Right kidney (tissue), 9 donors: ENCODE measurements at places on chromosomes 7 and 10.

DNA sequence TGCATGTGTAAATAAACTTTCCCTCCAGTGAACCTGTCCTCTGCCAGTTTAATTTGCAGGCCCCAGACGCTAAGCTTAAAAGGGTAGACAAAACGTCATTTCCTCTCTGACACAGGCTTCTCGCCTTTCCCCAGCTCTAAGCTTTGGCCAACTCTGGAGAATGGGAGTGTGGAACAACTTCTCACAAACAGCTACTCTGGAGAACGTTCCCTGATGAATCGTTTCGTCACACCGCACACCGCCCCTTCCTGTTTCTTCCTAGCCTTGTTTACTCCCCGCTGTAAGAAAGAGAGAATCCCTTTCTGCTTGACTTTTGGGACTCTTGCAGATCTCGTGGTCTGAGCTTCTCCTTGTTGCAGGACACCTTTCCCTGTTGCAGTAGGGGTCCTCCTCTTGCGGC lies 564.2 kb downstream of the TCERG1L start:
- DNase-seq = no peak

DNA sequence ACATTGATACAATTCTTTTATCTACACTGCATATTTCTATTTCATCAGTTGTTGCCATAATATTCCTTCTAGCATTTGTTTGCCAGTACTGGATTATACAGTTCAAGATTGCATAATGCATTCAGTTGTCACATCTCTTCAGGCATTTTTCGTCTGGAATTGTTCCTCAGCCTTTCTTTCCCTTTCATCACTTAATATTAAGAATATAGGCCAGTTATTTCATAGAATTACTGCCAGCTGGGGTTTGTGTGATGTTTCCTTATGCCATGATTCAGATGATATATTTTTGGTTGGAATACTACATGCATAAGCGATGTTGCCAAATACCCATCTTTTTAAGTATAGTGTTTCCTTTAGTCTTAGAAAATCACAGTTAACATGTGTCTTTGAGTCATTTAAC lies 20.8 kb downstream of the KIFBP start:
- DNase-seq = no peak

- no peak for DNase-seq
Measured at GRCh38 chr10:90418869-90419652, 438.8 kb downstream of the HTR7 start.

GRCh38 chr7:129227646-129228578 lies 3.1 kb downstream of the AHCYL2 start:
- no peak for DNase-seq

GRCh38 chr10:113517901-113518260 lies 35.0 kb upstream of the HABP2 start:
- no peak for DNase-seq

- no peak for DNase-seq
Measured at GRCh38 chr10:71797533-71798307, 24.4 kb upstream of the VSIR start.

- no peak for DNase-seq
Measured at GRCh38 chr10:73814896-73815718, 3.7 kb upstream of the NDST2 start.

DNA sequence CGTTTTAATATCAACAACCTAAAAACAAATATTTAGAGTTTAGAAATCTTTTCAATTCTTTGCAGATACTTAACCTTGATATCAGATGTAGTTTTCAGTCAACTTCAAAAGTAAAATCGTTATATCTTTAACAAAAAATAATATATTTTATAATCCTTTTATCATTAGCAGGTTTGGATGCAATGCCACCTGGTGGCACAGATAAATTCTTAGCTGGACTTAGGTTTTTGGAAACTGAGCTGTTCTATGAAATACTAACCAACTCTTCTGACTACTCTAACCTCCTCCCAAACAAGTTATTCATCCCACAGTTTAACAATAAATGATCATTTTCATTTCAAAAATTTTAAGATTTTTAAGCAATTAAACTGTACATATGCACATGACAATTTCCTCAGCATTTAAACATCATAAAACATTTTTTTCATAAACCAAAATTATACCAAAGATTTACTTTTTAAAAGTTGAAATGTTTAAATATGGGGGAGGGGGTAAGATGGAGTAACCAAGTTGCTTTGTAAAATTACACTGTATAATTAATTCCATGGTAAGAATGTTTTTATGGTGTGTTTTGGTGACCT lies 56.9 kb downstream of the HIBADH start:
- no peak for DNase-seq

- no peak for DNase-seq
Measured at GRCh38 chr10:811379-812175, 119.9 kb downstream of the LARP4B start.

GRCh38 chr7:41732436-41732785 lies 29.5 kb upstream of the INHBA start:
- no peak for DNase-seq
